NCI-H1436 treated with DMSO at 0.1 percent for 48 hours (cell line): ENCODE measurements at places on chromosomes 16 and 17.

GRCh38 chr17:54760836-54761235 is 139.8 kb upstream of the TOM1L1 start:
- DNase-seq: no peak

- no peak for DNase-seq
Measured at GRCh38 chr17:7846765-7847661, 7.9 kb upstream of the TMEM88 start.

DNA sequence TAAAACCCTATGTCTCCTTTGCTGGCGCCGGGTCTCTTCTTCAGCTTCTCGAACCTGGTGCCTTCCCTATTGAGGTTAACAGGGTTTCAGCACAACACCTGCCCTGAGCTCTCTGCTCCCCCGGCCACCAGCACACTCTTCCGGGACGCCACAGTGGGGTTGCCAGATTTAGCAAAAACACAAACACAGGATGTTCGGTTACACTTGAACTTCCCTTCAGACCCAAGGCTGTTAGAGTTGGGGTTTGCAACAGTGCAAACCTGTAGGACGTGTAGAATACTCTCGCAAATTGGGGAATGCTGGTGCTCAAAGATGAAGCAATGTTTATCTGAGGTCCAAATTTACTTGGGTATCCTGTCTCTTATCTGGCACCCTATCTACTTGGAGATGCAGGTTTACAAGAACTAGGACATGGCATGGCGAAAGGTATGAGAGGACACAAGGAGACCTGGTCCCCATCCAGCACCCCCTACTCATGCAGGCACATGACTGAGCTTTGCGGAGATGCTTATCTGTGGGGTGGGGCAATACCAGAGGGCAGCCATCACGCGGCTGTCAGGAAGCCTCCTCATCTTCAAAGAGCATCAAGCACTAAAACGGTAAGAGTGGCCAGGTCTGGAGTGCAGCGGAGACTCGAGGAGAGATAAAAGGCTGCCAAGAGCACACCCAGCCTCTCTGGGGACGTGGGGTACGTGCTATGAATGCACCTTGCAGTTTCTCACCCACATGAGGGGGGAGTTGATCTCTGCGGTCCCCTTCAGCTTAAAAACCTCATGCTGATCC is 52.8 kb downstream of the SDK2 start:
- DNase-seq: peak; percentile 48

- no peak for DNase-seq
Measured at GRCh38 chr16:4309833-4310266, 6.0 kb upstream of the GLIS2 start.

DNA sequence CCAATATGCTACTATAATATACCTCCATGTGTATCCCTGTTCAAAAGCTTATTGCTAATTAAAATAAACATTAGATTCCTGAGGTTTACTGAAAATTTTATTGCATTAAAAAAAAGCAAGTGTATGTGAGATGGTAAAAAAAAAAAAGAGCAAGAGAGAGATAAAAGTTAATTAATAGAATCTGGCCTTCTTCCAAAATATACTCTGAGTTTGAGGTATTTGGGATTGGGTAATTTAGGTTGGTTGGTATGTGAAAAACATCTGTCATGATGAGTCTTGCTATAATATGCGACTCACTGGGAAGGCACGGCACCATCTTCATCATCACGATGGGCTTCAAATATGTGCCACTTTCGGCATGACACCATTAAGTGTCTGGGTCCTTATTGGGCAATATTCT is 711.1 kb upstream of the SOX9 start:
- DNase-seq: no peak

GRCh38 chr16:4328046-4328781 is 12.3 kb downstream of the GLIS2 start:
- DNase-seq: no peak

DNA sequence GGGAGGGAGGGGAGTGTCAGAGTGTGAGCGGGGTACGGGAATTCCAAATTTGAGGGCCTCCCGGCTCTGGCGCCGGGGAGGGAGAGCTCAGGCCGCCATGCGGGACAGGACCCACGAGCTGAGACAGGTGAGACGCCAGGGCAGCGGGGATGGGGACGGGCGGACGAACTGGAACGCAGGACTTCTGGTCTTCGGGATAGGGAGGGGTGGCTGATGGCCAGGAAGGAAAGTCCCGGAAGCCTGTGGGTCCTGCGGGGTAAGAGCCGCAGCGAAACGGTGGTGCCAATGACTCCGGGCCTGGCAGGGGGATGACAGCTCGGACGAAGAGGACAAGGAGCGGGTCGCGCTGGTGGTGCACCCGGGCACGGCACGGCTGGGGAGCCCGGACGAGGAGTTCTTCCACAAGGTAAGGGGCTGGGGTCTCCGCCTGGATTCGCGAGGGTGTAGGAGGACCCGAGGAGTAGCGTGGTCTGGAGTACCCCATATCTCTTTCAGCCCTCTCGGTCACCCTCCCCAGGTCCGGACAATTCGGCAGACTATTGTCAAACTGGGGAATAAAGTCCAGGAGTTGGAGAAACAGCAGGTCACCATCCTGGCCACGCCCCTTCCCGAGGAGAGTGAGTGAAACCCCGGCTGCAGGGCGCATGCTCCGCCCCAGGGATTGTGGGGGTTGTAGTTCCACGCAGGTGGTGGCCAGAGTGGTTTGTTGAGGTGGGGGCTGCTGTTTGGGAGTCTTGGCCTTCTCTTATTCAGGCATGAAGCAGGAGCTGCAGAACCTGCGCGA is 543 bp downstream of the STX4 start:
- DNase-seq: peak; percentile 10

- no peak for DNase-seq
Measured at GRCh38 chr16:50635505-50636392, 45.4 kb downstream of the SNX20 start.

GRCh38 chr17:41464682-41465081 is 2.5 kb downstream of the KRT32 start:
- no peak for DNase-seq

DNA sequence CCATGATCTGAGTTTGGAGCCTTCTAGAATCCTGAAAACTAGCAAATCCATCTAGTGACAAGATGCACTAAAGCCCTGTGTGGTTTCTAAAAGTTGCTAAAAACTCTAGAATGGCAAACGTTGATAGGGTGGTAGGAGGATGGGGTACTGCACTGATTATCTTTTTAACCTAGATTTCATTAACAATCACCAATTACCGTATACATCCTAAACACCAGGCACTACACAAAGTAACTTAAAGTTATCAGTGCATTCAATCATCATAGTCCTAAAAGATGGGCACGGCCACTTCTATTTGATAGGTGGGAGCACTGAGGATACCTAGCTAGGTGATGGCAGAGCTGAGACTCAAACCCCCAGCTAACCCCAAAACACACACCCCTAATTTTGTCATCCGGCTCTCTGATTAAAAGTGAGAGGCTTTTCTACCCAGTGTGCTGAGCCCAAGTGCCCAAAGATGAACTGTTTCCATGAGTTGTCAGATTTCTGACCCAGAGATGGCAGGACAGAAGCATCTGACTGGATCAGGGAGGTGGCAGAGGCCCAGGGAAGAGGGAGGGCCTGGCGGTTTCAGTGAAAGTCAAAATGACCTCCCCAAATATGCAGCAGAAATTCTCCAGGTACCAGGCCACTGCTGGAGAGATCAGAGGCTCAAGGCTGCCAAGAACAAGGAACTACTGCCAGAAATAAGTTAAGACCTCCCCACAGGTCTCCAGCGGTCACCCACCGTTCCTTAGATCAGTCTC is 396.8 kb downstream of the SOX9 start:
- no peak for DNase-seq

DNA sequence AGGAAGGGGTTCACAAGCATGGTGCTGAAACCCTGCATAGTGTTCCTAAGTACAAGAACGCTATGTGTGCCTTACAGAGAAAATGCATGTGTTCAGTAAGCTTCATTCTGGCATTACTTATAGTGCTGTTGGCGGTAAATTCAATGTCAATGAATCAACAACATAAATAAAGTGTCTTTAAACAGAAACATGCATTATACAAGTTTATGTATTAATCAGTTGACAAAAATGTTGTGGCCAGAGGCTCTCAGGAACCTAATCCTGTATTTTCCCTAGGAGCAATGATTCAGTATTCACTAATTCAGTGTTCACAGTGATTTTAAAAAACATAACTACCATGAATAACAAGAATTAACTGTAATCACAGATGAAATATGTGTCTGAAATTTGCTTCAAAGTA is 47.1 kb upstream of the MYOCD start:
- no peak for DNase-seq

GRCh38 chr16:53846971-53847370 is 143.0 kb downstream of the FTO start:
- DNase-seq: no peak

DNA sequence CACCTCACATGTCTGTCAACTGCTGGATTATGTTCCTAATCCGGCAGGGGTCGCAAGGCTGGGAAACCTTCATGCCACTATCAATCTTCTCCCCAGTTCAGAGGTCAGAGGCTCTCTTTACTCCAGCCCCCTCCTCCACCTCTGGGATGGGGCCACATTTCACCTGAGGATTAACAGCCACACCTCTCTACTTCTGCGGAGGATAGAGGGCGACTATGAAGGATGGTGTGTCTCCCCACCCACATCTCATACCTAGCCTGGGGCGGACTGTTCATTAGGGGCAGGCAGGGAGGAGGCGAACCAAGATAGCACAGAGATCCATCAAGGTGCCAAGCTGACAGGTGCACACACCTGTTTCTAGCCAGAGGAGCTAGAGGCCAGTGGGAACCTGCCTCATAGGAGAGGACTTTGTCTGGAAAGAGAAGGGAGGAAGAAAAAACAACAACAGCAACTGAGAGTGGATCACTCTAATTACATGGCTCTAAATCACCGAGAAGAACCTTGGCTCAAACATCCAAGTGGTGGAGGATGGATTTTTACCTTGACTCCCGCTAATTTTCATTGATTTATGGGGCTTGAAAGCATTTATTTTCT is 41.9 kb upstream of the SKAP1 start:
- no peak for DNase-seq

DNA sequence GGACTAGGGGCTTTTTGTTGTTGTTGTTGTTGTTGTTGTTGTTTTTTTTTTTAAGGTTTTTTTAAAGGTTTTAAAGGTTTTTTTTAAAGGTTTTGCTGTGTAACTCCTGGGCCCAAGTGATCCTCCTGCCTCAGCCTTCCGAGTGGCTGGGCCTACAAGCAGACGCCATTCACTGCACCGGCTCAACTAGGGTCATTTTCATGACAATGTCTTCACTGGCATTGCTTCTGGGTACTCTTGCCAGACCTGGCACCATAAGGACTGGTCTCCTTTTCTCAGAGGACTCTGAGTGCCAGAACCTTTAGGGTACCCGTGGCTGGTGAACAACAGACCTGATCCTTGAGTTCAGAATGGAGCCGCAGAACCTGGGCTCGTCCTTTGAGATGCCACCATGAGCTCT is 20.4 kb downstream of the POLR3E start:
- no peak for DNase-seq

GRCh38 chr16:30434852-30435251 is 5.0 kb upstream of the DCTPP1 start:
- no peak for DNase-seq

DNA sequence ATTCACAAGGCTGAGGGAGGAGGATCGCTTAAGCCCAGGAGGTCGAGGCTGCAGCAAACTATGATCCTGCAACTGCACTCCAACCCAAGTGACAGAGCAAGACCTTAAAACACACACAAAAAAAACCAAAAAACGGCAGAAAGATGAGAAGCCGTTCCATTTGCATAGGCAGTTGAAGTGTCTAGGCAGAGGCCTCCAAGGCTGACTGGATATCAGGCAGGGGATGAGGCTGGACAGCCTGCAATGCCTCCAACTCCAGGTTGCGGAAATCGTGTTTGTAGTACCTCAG is 2.0 kb upstream of the FBXL19 start:
- no peak for DNase-seq

GRCh38 chr17:50298018-50298417 is 23.8 kb downstream of the TMEM92 start:
- DNase-seq: no peak
